ENCODE measurements at places on chromosomes 13 and 19. TPM values are rescaled to one million over a fixed set of nuclear protein-coding genes. Genes with fewer than 3 reads are reported as not detected.

KLF1 gene
- total RNA-seq = 0.89 TPM

NKG7 gene
- 2,045 TPM for total RNA-seq

AMH gene
- total RNA-seq = 2.8 TPM

CDX2 gene
- not detected for total RNA-seq

ADAT3 gene
- 7.5 TPM for total RNA-seq

KIR2DL4 gene
- total RNA-seq = 4.2 TPM

CALR3 gene
- total RNA-seq = not detected

CCDC70 gene
- total RNA-seq = not detected

F10 gene
- total RNA-seq = not detected

CFAP97D2 gene
- total RNA-seq = not detected

SEMA6B gene
- not detected for total RNA-seq

ZNF77 gene
- total RNA-seq = 10.4 TPM

KLK12 gene
- total RNA-seq = not detected

TPTE2 gene
- 0.19 TPM for total RNA-seq

MTUS2 gene
- total RNA-seq = not detected

IGFL1 gene
- not detected for total RNA-seq

OR7D2 gene
- not detected for total RNA-seq

All from natural killer cell treated with Interleukin-12 subunit alpha and Interleukin-12 subunit beta and Interleukin-15 and Interleukin-18, amount 100 ng/mL, for 72 hours (primary cell).